ENCODE measurements at places on chromosomes 1 and 21.

GRCh38 chr1:69752831-69753230 lies 185.1 kb downstream of the LRRC7 start:
- no peak for DNase-seq

- DNase-seq = peak; percentile 59
Measured at GRCh38 chr21:26849428-26850115, 4.4 kb upstream of the ADAMTS1 start.

DNA sequence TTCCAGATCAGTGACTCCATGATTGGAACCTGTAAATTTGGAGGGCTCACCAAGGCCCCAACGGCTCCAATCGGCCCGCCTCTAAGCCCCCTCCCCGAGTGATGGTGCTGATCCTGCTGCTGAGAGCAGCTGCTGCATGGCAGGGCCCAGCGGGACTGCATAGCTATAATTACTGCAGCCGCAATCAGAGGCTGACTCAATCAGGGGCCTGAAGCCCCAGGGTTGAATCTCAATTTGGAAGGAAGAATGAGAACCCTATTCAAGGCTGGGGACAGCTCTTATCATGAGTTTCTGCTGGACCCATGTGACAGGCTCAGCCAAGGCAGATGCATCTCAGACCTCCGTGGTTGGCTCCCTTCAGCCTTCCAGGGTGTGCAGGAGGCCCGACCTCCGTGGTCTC lies 42.8 kb upstream of the MAGOH start:
- no peak for DNase-seq

DNA sequence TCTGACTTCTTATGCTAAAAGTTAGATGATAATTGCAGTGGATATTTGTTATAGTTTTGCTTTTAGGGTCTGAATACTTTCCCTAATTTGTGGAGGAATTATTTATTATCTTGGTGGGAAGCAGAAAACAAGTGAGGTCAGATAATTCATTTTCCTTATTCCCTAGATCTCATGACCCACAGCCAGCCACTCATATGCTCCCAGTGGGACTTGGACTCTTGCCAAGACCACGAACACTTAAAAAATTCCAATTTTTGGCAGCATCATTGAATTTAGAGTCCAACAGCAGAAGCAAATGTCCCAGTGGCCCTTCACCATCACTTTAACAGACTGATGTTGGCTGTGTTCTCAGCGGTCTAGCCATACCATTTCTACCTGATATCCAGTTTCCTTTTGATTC lies 204.2 kb downstream of the HMCN1 start:
- DNase-seq = no peak

DNA sequence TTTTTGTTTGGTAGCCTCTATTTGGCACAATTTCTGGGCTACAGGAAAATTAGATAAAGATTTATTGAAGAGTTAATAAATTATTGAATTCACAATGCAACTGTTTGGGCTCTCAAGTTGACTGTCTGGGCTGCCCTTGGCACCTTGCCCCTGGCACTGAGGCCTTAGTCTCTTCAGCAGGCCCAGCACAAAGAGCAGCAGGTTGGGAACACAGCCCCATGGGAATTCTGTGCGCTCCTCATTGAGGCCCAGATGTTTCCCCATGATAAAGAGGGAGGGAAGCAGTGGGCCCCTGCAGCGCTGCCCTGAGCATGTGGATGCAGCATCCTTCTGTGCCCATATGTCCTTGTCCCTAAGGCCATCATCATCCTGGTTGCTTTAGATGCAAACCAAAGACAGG lies 2.9 kb downstream of the CRNN start:
- no peak for DNase-seq

GRCh38 chr1:62185677-62186076 lies 9.0 kb upstream of the L1TD1 start:
- no peak for DNase-seq

GRCh38 chr1:177278626-177279390 lies 108.0 kb downstream of the BRINP2 start:
- no peak for DNase-seq

- no peak for DNase-seq
Measured at GRCh38 chr1:38142606-38143005, 96.0 kb upstream of the POU3F1 start.

- DNase-seq = no peak
Measured at GRCh38 chr1:10530756-10531495, 56.2 kb downstream of the PEX14 start.

- DNase-seq = no peak
Measured at GRCh38 chr1:39102537-39103327, 76.6 kb downstream of the NDUFS5 start.

GRCh38 chr1:228065543-228066347 lies 16.8 kb upstream of the ARF1 start:
- DNase-seq = no peak

DNA sequence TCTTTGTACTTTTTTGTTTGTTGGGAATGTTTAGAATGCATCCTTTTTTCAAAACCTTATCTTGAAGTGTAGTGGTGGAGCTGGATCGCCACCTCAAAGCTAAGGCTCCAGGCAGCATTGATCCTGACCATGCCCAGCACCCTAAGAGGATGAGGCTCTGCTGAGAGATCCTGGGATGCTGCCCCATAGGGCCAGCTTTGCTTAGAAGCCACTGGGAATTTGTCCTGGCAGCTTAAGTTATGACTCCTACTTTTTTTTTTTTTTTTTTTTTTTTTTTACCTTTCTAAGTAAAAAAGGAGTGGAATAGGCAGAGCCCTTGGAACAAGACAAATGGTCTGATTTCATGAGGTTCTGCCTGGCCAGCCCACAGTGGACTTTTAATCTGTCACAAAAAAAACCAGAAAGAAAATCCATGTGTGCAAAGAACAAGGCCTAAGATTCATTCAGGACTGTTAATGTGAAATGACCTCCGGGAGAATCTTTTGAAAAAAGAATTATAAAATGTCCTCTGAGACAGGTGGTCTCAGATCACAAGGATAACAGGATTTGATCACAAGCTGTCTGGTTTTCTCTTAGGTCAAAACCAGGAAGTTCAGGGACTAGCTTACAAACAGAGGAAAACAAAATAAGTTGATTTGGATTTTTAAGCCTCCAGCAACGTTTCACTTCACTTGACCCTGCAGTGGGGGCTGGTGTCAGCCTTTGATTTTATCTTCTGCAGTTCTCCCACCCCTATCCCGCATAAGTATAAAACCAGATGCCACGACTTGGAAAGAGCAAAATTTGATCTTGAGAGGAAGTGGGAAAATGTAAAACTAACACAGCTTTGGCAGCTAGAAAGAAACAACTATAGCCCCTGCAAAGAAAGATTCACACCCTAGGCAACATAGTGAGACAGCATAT lies 25.9 kb upstream of the RAP1A start:
- no peak for DNase-seq

DNA sequence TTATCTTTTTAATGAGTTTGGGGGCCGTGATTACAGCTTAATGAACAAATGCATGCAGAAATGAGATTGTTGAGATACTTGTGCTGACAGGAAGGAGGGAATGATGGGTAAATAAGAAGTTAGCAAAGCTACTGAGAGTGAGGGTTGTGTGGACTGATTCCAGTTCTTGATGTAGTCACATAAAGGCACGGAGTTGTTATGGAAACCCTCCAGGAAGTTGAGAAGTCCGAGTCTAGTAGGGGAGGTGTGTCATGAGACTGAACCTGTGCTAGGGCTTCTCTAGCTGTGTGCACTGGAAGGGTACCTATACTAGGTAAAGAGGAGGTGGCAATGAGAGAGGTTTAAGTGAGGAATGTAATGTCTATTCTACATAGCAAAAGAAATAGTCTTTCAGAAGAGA lies 475.7 kb downstream of the USP25 start:
- no peak for DNase-seq

DNA sequence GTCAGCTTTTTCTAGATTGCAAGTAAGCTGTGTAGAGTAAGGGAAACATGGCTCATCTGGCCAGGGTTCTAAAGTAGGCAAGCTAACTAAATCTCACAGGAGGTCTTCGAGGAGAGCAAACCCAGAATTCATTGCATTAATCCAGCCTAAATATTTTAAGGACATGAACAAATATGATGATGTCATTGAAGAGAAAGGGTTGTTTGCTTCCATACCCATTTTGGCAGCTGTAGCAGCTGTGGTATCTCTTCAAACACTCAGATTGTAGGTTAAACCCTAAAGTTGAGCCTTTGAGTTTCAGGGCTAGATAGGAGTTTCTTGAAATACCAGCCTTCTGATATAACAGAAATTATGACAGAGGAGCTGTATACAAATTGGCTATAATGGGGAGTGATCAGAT lies 200.5 kb upstream of the C1orf105 start:
- no peak for DNase-seq

GRCh38 chr1:118659646-118660045 lies 328.5 kb downstream of the TBX15 start:
- no peak for DNase-seq

DNA sequence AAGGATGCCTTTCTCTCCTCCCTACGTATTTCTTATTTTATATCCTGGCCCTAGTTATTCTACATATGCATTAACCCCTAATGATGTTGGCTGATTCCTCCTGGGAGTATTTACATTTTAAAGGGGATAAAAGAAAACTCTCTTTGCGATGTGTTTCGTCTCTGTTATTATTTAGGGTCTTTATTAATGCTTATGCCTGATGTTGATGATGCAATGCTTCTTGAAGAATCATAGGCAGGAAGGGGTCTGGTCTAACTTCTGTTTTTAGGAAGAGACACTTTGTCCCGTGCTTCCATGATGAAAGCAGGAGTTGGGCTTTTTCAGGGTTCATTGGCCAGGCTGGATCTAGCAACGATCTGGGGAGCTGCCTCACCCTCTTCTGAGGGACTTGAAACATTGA lies 761 bp upstream of the NPHS2 start:
- no peak for DNase-seq

GRCh38 chr1:215878843-215879242 lies 311.7 kb downstream of the KCTD3 start:
- no peak for DNase-seq

GRCh38 chr1:230279583-230279945 lies 146.6 kb downstream of the PGBD5 start:
- DNase-seq = no peak

- DNase-seq = no peak
Measured at GRCh38 chr1:54995013-54995760, 3.5 kb upstream of the BSND start.

DNA sequence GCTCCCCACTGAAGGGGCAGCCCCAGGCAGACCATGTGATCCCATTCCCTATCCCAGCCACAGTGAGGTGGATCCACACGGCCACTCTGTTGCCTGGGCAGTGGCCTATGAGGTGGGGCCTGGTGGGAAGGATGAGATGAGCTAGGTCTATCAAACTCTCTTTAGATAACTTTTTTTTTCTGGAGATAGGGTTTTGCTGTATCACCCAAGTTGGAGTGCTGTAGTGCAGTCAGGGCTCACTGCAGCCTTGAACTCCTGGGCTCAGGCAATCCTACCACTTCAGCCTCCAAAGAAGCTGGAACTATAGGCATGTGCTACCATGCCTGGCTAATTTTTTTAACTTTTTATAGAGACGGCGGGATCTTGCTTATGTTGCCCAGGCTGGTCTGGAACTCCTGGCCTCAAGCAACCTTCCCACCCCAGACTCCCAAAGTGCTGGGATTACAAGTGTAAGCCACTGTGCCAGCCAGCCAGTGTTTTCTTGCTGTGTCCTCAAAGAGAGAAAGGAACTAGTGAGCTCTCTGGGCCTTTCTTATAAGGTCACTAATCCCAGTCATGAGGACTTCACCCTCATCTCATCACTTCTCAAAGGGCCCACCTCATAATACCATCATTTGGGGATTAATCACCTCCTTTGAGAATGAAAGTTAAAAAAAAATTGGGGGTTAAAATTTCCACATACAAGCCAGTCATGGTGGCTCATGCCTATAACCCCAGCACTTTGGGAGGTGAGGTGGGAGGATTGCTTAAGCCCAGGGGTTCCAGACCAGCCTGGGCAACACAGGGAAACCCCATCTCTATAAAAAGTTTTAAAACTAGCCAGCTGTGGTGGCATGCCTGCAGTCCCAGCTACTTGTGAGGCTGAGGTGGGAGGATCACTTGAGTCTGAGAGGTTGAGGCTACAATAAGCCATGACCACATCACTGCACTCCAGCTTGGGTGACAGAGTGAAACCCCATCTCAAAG lies 36.6 kb downstream of the H3-3A start:
- DNase-seq = no peak

GRCh38 chr1:116667078-116667574 lies 407 bp downstream of the IGSF3 start:
- no peak for DNase-seq

- no peak for DNase-seq
Measured at GRCh38 chr21:34797921-34798535, 129.2 kb downstream of the CLIC6 start.

- DNase-seq = no peak
Measured at GRCh38 chr1:170668209-170669106, 4.5 kb downstream of the PRRX1 start.

DNA sequence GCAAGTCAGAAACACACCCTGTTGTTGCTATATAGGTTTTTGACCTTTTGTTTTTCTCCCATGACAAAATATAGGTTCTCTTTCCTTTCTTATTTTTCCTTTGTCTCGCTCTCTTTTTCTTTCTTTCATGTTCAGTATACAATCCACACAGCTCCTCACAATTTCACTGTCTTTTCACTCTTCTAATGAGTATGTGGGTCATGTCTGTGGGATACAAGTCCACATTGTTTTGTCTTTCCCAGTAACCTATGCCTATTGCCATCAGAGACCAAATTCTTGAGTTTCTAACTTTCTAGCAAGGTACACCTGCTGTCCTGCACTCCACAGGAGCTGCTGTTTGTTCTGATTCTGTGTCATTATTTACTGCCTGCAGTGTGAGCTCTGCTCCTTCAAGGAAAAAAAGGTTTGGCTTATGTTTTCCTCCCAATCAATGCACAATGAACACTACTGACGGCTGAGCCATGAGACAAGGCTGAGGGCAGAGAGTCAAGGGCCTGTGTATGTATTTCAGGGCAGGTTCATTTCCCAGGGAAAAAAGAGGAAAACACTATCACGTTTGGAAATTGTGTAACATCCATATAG lies 453.8 kb downstream of the NEGR1 start:
- DNase-seq = no peak

- no peak for DNase-seq
Measured at GRCh38 chr1:63524201-63524600, 876 bp downstream of the EFCAB7 start.
